ENCODE measurements at places on chromosomes 6 and 20. TPM values are rescaled to one million over a fixed set of nuclear protein-coding genes. Genes with fewer than 3 reads are reported as not detected.

The RNF114 gene
- 79.1 TPM for polyA plus RNA-seq

The HLA-DOA gene
- polyA plus RNA-seq = 5.7 TPM

The PRDM13 gene
- not detected for polyA plus RNA-seq

The ARFGEF3 gene
- polyA plus RNA-seq = 1.2 TPM

The TMEM244 gene
- not detected for polyA plus RNA-seq

The MACROD2 gene
- polyA plus RNA-seq = 13.8 TPM

The TRIM10 gene
- polyA plus RNA-seq = 0.49 TPM

The CCR6 gene
- polyA plus RNA-seq = not detected

The XKR7 gene
- 0.47 TPM for polyA plus RNA-seq

The CBLN4 gene
- polyA plus RNA-seq = 4.0 TPM

The EDN3 gene
- 6.3 TPM for polyA plus RNA-seq

The CLPSL2 gene
- not detected for polyA plus RNA-seq

The ABHD12 gene
- 55.1 TPM for polyA plus RNA-seq

The HLA-DOB gene
- polyA plus RNA-seq = 0.29 TPM

The PXT1 gene
- 0.10 TPM for polyA plus RNA-seq

The TFAP2A gene
- 42.6 TPM for polyA plus RNA-seq

GRCh38 chr6:38775870-38776269, 60.8 kb downstream of the DNAH8 start:
- no peak for DNase-seq

DNA sequence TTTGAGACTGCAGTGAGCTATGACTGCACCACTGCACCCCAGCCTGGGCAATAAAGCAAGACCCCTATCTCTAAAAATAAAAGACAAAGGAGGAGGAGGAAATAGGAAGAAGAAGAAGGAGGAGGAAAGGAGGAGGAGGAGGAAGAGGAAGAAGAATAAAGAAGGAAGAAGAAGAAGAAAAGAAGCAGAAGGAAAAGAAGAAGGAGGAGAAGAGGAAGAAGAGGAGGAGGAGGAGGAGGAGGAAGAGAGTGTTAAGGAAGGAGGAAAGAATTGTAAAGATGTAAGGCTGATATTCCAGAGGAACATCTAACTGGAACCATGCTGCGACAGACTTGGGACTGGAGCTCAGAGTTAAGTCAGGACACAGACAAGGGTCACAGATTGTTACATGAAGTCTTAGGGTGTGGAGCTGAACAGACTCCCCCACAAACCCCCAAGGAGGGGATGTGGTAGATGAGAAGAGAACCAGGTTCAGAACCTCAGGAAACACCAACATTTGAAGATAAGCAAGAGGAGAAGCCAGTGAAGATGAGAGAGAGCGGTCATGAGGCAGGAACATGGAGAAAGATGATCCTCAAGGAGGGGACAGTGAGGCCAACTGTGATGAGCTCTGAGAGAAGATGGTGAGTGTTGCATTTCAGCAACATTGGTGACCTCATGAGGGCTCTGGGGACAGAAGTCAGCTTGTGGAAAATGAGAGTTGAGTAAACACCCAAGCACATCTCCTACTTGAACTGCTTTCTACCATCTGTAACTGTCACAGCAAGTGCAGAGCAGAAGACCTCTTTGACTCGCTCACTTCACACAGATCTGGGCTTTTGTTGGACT, 118.2 kb downstream of the CD164 start:
- no peak for DNase-seq

- DNase-seq = no peak
Measured at GRCh38 chr6:30826961-30827342, 57.4 kb upstream of the DDR1 start.

GRCh38 chr6:23637296-23637695, 488.7 kb upstream of the NRSN1 start:
- no peak for DNase-seq

- DNase-seq = no peak
Measured at GRCh38 chr6:125951323-125951722, 5.2 kb upstream of the HINT3 start.

DNA sequence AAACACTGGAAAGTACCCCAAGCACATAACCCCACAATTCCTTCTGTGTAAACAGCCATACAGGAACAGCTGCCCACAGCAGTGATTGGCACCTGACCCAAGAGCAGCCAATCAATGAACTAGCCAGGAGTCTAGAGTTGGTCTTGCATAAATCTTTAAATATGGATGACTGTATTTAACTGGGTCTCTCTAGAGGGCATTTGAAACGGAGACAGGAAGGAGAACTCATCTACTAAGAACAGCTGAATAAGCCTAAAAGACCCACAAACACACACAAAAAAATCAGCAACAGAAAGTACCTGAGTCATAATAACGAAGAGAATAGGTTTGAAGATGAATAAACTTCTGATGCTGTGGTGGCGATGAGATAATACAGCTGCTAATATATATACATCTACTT, 49.0 kb upstream of the ASF1A start:
- no peak for DNase-seq

GRCh38 chr6:28343898-28344677, 5.7 kb upstream of the ZKSCAN3 start:
- no peak for DNase-seq

DNA sequence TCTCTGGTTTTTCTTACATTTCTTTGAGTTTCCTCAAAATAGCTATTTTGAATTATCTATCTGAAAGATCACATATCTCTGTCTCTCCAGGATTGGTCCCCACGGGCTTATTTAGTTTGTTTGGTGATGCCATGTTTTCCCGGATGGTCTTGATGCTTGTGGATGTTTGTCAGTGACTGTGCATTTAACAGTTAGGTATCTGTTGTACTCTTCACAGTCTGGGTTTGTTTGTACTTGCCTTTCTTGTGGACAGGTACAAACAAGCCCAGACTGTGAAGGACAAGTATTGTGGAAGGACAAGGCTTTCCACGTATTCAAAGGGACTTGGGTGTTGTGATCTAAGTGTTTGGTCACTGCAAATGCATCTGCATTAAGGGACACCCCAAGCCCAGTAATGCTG, 49.9 kb upstream of the TOP1 start:
- no peak for DNase-seq

DNA sequence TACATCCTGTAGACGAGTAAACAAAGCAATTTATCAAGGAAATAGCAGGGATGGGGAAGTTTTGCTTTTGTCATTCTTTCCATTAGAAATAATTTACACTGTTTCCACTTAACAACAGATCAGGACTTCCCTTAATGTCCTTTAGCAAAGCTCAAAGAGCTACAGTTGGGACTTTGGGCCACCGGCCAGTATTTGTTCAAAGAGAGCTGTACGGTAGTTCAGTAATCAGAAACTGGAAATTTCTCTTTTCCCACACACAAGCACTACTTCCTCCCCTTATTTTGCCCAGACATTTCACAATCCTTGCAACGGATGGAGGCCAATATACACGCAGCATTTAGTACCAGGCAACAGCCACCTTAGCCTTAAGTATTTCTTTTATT, 12.1 kb upstream of the HINT3 start:
- no peak for DNase-seq

DNA sequence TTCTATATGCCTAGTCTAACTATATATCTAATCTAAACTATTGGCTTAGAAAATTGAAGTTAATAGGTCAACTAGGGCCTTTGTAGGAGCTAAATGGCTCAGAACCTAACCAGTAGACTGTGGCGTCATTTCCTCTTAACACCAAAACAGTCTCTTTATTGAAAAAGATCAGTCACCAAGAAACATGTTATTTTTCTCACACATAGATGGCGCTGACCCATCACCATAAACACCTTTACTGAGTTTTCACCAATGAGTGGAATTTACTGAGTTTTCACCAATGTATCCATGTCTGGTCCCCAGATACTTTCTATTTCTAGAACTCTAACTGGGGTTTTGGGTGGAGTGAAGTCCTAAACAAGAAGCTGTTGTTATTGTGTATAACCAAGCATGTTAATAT, 636.0 kb downstream of the BCKDHB start:
- DNase-seq = no peak

GRCh38 chr6:150684161-150684560, 84.5 kb downstream of the PLEKHG1 start:
- no peak for DNase-seq

DNA sequence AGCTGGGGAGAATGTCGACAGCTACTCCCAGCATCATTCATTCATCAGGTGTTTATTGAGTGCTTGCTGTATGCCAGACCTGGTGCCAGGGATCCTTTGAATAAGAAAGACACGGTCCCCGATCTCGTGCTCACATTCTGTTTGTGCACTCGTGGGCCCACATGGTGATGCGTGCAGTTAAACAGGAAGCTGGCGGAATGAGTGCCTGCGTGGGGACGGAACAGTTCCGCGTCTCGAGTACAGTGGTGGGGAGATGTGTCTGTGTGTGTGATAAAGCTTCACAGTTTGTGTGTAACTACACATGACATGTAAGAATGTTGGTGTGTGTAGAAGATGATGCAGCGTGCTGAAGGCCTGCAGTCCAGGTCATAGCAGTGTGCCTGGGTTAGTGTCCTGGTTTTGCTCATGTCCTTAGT, 6.5 kb downstream of the RBM38 start:
- DNase-seq = no peak

- DNase-seq = no peak
Measured at GRCh38 chr6:33728438-33728837, 16.9 kb upstream of the UQCC2 start.

GRCh38 chr6:3844097-3844463, 5.1 kb upstream of the FAM50B start:
- no peak for DNase-seq

DNA sequence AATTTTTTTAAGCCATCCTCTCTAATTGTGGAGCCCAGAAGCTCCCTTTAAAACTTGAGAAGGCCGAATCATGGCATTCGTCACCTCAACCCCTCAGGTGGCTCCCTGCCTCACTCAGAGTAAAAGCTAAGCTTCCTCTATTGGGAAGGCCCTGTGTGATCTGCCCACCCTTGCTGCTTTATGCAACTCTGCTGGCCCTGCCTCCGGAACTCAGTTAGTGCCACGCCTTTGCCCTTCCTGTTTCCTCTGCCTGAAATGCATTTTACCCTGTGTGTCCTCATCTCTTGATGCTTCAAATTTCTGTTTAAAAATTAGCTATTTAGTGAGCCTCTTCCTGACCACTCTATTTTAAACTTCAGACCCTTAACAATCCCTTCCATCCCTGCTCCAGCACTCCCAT, 5.7 kb downstream of the PACRG start:
- no peak for DNase-seq

GRCh38 chr20:10978019-10978702, 304.4 kb upstream of the JAG1 start:
- DNase-seq = no peak

- no peak for DNase-seq
Measured at GRCh38 chr6:18117136-18117535, 5.3 kb downstream of the NHLRC1 start.

GRCh38 chr20:60897976-60898375, 354.1 kb upstream of the CDH4 start:
- DNase-seq = no peak

GRCh38 chr6:170368544-170368943, 62.0 kb downstream of the FAM120B start:
- DNase-seq = no peak

GRCh38 chr6:128482642-128483041, 37.8 kb downstream of the PTPRK start:
- DNase-seq = no peak

GRCh38 chr6:49522710-49523593, 23.2 kb downstream of the GLYATL3 start:
- DNase-seq = no peak

DNA sequence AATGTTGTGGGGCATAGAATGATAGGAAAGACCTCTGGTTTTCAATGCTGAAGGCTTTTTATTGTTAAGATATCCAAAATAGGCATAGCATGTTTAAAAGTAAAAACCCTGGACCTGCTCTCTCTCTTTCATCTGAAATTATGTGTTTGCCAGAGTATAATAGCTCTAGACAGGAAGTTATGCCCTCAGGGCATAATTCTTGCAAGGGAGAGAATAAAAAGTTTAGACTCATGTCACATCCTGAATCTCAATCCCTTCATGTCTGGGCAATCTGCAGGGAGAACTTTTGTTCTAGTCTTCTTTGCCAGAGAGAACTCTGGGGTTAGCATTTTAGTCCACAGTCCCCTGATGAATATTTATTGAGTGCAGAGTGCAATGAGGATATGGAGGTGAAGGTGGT, 297.3 kb upstream of the FLRT3 start:
- no peak for DNase-seq

GRCh38 chr20:38085026-38085425, 51.5 kb downstream of the RPRD1B start:
- no peak for DNase-seq

DNA sequence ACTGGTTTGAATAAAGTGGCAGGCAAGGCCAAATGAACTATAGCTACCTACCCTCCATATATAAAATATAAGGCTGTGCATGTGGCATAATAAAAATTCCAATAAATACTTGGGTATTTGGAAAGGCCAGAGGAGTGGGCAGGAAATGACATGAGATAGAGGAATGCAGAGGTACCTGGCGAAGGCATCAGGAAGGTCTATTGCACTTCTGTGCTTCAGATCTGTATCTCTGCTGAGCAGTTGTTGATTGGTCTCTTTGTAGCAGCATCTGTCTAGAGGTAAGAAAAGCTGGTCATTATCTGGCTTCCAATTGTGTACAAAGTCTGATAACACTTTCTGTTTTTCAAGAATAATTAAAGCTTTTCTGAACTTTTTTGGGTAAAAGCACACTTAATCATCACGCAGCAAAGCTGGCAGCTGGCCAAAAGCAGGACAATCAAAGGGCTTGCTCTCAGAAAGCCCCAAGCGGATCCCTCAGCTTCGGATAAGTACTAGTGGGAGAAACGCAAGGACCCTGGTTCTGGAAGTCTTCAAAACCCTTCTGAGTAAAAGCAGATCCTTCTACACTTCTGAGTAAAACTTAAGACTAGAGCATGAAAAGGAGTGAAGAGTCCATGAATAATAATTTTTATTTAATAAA, 120.1 kb upstream of the TCF21 start:
- no peak for DNase-seq

GRCh38 chr20:51014797-51015722, 7.8 kb downstream of the KCNG1 start:
- no peak for DNase-seq

DNA sequence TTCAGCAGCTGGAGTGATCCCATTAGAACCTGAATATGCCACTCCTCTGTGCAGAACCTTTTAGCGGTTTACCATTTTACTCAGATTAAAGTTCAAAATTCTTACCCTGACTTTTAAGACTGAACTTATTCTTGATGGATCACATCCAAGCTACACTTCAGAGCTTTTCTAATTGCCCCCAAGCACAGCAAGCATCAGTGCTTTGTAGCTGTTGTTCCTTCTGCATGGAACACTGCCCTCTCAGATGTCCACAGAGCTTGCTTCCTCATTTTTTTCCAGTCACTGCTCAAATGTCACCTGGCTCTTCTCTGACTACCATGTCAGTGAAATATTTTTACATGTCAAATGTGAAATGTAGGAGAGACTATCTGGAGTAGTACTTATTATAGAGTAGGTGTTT, 1.6 kb upstream of the SLC35B3 start:
- no peak for DNase-seq

- no peak for DNase-seq
Measured at GRCh38 chr6:130359736-130360135, 6.1 kb upstream of the TMEM200A start.

GRCh38 chr6:71334768-71335167, 46.2 kb downstream of the OGFRL1 start:
- DNase-seq = no peak

- no peak for DNase-seq
Measured at GRCh38 chr6:12818324-12818723, 101.8 kb downstream of the PHACTR1 start.

- DNase-seq = no peak
Measured at GRCh38 chr6:97702248-97702647, 419.2 kb upstream of the MMS22L start.
